SW480 (cell line): ENCODE measurements at places on chromosomes 4 and X.

GRCh38 chr4:88696630-88697029 is 999 bp downstream of the NAP1L5 start:
- no peak for DNase-seq

DNA sequence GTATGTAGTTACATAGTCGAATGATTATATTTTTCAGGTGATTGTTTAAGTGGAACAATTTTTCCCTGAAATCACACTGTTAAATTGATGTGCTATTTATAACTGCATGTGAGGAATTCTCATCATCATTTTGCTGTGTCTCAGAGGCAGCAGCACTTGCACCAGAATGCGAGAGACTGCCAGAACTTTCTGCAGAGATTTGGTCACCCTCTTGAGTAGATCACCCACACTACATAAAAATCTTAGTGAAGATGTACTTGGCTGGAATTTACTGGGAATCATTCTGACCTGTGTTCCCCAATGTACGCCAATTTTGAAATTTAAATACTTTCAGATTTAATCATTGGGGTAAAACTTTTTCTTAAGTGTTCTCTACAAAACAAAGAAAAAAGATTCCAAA is 5.4 kb downstream of the UGT2B4 start:
- no peak for DNase-seq

DNA sequence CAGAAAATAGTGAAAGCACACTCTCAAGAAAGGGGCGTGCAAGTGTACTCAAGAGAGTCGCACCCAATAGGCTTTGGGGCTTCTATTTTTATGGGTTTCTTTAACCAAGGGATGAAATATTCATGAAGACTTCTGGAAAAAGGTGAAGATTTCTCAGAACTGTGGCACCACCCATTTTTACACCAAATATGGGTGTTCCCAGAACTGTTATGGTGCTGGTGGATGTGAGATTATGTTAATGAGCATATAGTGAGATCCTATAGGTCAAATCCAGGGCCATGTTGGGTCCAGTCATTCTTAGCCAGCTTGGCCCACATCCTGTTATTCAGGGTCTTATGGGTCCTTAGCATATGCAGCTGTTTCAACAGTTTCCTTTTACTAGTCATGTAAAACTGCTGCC is 61.0 kb upstream of the SMIM10 start:
- DNase-seq: no peak

DNA sequence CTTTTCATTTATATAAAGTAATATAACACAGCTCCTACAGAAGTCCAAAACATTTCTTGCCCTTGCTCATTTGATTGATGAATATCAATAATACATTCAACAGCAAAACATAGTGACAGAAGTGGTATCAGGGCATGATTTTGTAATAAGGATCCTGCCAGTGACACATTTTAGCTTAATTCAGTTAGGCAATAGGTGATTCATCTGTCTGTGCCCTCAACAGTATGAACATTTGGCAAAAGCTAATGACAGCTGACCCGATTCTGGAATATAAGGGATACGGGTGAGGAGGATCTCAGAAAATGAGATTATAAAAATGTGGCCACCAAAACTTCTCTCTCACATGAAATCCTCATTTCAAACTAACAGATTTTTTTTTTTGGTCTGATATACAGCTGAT is 294.0 kb downstream of the CAMK2D start:
- DNase-seq: peak; percentile 7
